ENCODE measurements at places on chromosomes 5 and 9.

DNA sequence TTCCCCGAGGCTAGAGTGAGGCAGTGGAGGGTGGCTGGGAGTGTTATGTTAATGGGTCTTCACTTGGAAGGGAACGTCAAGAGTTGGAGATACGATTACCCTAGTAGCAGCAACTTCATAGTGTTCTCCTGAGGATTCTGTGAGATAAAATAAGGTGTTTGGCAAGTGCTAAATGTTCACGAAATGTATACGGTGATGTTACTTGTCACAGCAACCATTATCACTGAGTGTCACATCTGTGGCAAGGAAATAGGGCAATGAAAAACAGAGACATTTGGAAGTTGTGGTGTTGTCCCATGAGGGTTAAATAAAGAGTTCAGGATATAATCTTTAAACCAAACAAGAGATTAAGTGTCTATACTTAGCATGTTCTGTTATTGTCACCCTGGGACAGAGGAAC, 183.3 kb downstream of the ALDH1A1 start:
- DNase-seq, result no peak

DNA sequence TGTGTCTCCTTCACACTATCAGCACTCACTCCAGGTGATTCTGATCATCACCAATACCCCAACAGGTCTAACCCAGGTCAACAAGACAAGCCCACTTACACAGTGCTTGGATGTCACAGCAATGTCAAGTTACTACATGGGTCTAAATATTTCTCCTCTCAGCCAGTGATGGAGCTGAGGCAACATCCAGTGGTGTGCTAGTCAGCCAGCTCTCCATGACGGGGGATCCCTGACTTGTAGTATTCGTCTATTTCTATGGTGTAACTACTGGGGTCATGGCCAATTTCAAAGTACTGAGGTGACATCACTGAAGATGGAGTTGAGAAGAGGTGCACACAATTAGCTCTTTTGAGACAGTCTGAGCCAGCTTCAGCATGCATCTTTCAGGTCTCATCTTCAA, 31.1 kb downstream of the ADRB2 start:
- no peak for DNase-seq

GRCh38 chr5:168784454-168784853, 205.3 kb upstream of the PANK3 start:
- DNase-seq, result no peak

DNA sequence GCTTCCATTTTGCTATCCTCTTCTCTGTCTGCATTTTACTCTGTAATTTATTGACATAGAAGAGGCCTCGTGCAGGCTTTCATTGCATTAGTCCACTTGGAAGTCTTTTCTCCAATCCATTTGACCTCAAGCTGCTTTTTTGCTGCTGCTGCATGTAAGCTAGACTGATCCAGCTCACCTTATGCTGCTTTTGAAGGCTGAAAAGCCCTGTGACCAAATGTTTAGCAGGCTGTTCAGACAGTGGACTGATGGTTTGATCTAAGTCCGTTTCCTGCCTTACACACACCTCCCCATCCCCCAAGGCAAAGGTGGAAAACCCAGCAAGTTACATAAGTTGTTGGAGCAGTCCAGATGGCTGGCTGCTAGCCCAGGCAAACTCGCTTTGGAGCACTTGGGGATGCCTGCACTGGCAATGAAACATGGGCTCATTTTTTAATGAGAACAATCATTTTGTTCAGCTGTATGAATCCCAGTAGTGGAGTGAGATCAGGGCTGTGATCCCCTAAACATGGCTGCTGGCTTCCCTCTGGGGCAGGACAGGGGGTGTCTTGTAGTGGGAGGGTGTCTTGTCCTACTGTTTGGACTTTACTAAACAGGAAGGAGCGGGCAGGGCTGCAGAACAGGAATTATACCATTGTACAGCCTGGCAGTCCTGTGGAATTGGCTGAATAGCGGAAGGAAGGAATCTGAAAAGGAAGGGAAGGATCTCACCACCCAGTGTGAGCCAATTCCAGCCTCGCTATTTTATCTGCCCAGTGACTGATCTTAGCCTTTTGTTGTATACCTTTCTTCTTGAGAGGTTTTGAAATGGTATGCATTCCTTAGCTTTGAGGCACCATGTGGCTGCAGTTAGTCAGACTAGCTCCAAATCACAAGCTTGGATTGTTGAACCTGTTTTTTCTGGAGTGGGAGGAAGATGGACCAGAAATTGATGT, 212.0 kb downstream of the ARHGAP26 start:
- DNase-seq, result no peak

DNA sequence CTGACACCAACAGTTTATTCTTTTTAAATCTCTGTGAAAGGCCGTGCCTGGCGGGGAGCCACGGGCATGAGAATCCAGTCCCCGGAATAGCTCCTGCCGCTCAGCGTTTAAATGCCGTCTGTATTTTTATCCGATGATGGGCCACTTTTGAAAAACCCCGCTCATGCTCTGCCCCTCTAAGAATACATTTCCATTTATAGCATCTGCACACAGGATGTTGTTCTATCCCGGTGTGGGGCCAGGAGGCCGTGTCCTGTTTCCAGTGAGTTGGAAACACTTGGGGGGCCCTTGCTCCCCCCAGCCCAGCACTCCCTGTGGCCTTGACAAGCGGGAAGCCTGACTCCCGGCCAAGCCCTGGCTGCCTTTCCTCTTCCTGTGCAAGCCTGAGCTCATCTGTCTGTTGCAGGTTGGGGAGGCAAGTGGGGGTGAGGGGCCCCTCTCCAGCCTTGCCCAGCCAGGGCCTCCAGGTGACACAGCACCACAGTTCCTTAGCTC, 39.0 kb downstream of the ERGIC1 start:
- no peak for DNase-seq
